ENCODE measurements at places on chromosomes 1 and 21.

- DNase-seq = no peak
Observed at GRCh38 chr21:38459490-38459889, 38.8 kb downstream of the ERG start.

- DNase-seq = peak; percentile 76
Observed at GRCh38 chr1:211928993-211929637, 98.6 kb upstream of the LPGAT1 start.

DNA sequence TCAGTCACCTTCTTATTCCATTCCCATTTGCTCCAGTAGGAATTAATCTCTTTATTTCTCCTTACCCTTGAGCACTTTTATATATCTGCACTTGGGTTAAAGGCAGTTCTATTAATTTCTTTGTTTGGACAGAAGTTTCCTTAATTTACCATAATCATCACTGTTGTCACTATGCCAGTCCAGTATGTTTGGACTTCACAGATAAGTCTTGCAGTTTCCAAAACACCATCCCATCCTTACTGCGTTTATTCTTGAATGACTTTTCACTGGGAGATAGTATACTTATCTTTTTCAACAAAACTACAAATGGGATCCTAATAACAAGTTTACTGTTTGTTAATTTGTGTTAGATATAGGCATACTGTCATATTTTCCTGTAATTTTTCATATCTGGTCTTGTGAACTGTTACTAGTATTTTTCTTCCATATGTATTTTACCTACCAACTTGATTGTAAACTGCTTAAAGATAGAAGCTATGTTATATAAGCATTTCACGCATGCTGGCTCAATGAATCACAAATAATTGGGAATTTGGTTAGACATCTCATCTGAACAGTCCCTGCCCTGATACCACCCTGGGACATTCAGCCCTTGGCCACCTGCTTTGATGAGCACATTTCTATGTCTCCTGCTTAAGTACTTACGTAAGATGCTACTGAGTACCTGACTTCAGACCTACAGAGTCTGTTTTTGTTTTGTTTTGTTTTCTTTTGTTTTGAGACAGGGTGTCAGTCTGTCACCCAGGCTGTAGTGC, 78.2 kb downstream of the OLFML2B start:
- DNase-seq = no peak

DNA sequence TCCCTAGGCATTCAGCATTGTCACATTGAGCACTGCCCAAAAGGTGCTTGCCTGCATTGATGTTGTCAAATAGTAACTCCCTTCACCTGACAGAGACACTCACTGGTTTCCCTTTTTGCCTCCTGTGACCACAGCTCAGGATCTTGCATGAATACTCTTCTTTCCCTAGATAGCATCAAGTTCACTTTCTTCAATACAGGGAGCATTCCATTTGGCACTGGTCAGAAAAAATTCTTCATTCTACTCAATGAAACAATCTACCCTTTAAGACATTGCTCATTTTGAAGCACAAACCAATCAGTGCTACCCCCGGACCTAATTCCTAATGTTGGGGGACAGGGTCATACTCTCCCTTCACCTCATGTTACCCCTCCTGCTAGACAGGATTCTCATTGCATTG, 319.0 kb upstream of the SNX7 start:
- no peak for DNase-seq

DNA sequence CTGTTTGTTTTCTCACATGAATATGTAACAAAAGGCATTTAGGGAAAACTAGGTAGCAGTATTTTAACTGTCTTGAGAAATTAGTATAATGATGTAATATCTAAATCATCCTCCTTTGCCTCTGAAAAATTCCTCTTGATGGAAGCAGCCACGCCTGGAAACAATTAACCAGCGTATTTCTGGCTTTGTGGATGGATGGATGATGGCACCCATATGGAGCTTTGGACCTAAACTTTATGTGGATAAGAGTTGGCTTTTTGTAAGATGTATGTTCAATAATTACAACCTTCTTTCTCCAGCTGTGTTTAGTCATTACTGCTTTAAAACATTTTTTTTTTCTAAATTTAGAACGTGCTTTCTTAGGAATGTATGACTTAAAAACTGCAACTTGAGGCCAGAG, 12.7 kb downstream of the CDCA8 start:
- DNase-seq = no peak

GRCh38 chr1:53326598-53327181, 1.2 kb downstream of the LRP8 start:
- peak; percentile 71 for DNase-seq

DNA sequence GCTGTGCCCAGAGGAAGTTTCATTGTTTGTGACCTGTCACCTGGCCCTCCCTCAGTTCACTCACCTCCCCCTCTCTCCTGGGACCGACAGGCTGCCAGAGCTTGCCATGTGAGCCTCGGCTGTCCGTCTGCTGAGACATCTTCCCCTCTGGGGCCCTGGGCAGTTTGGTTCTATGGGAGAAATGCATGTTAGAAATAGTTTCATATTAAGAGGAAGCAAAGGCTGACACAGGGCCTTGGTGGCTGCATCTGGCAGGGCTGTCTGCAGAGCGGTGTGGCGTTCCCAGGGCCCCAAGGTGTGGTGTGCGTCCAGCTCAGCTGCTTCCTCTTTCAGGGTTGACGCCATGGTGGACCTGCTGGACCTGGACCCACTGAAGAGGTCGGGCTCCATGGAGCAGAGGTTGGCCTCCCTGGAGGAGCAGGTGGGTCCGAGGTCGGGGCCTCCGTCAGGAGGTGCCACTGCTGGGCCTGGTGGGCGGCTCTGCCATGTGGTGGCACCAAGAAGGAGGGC, 31.9 kb upstream of the LRRC3 start:
- peak; percentile 57 for DNase-seq

GRCh38 chr1:173253046-173253445, 45.9 kb upstream of the TNFSF4 start:
- DNase-seq = no peak

All from upper lobe of left lung (tissue), 6 donors.